ENCODE measurements at places on chromosomes 2 and 18. TPM values are rescaled to one million over a fixed set of nuclear protein-coding genes. Genes with fewer than 3 reads are reported as not detected.

- peak; percentile 14 for DNase-seq
- no peaks in the 10 kb centered on the region for H3K4me1 ChIP-seq
- H3K27ac ChIP-seq: no peak overlapping the region
Measured at GRCh38 chr2:68103030-68103708, 40.4 kb upstream of the C1D start.

DNA sequence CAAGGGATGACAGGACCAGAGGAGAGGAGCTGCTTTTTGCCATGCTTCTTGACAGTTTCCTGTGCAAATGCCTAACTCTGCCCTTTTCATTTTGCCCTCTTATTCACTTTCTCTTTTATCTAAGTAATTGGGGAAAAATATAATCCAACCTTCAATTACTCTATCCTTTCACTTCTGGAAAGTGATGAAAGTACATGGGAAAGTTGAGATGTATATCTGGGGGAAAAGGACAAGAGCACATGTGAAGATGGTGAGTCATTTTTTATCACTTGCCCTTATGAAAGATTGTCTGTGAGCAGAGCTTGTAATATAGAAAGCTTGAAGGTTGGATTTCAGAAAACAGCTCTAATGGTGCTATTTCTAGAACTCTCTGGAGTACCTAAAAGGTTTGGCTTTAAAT lies 1070.7 kb downstream of the CNTNAP5 start:
- H3K36me3 ChIP-seq: no peaks in the 10 kb centered on the region
- no peak for DNase-seq
- no peaks in the 10 kb centered on the region for H3K27me3 ChIP-seq
- H3K27ac ChIP-seq: no peak overlapping the region
- no peak overlapping the region for H3K4me3 ChIP-seq

Gene GKN2
- not detected for total RNA-seq

Gene TET3
- total RNA-seq: 13.1 TPM

Gene LPIN2
- 46.6 TPM for total RNA-seq

Gene MROH2A
- total RNA-seq: not detected

Gene C2orf68
- 40.4 TPM for total RNA-seq

DNA sequence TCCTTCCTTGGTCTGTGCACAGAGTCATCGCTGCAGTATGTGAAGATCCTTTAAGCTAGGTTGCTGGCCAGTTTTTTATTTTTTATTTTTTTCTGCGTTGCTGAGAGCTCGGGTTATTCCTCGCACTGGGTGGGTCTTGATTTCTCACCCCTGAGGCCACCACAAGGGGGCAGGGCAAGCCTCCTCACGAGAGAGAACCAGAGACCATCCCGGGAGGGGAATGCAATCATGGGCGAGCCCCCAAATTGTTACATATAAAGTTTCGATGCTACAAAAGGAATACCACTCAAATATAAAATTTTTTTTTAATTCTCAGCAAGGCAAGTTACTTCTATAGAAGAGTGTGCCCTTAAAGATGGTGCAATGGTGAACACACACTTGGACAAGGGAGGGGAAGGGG lies 24.9 kb downstream of the HTR2B start:
- H3K4me1 ChIP-seq: no peaks in the 10 kb centered on the region
- no peaks in the 10 kb centered on the region for H3K27me3 ChIP-seq
- H3K36me3 ChIP-seq: peaks cover 14% of the 10 kb centered on the region
- no peak overlapping the region for H3K4me3 ChIP-seq

GRCh38 chr18:77136871-77137665 lies 4.5 kb upstream of the MBP start:
- H3K27me3 ChIP-seq: peaks cover 5% of the 10 kb centered on the region
- no peak for DNase-seq
- H3K27ac ChIP-seq: no peak overlapping the region
- H3K36me3 ChIP-seq: no peaks in the 10 kb centered on the region
- H3K4me1 ChIP-seq: peaks cover 24% of the 10 kb centered on the region

GRCh38 chr18:48538531-48539405 lies at the start of gene CTIF:
TSS of gene CTIF (plus strand) at chr18:48539031. CDS start at chr18:48619566, 80,535 bp downstream.
- H3K27ac ChIP-seq: peak within 1 kb of the TSS; percentile 96
- no peaks in the 10 kb centered on the region for H3K27me3 ChIP-seq
- peak; percentile 93 for DNase-seq
- peaks cover 9% of the 10 kb centered on the region for H3K4me1 ChIP-seq
- H3K36me3 ChIP-seq: no peaks in the 10 kb centered on the region

- H3K4me1 ChIP-seq: no peaks in the 10 kb centered on the region
- no peaks in the 10 kb centered on the region for H3K36me3 ChIP-seq
- H3K27ac ChIP-seq: no peak overlapping the region
- H3K27me3 ChIP-seq: no peaks in the 10 kb centered on the region
- H3K4me3 ChIP-seq: no peak overlapping the region
Measured at GRCh38 chr2:201568217-201568820, 75.0 kb downstream of the TMEM237 start.

Gene PLB1
- 10.7 TPM for total RNA-seq

- no peak for DNase-seq
- no peak overlapping the region for H3K4me3 ChIP-seq
- no peaks in the 10 kb centered on the region for H3K36me3 ChIP-seq
- no peaks in the 10 kb centered on the region for H3K4me1 ChIP-seq
Measured at GRCh38 chr18:6546229-6546628, 131.5 kb upstream of the L3MBTL4 start.

GRCh38 chr18:62437235-62438017 lies 85.4 kb upstream of the ZCCHC2 start:
- H3K27ac ChIP-seq: no peak overlapping the region
- H3K36me3 ChIP-seq: no peaks in the 10 kb centered on the region
- no peak overlapping the region for H3K4me3 ChIP-seq
- no peaks in the 10 kb centered on the region for H3K27me3 ChIP-seq
- no peaks in the 10 kb centered on the region for H3K4me1 ChIP-seq

Gene RUFY4
- total RNA-seq: 0.10 TPM

DNA sequence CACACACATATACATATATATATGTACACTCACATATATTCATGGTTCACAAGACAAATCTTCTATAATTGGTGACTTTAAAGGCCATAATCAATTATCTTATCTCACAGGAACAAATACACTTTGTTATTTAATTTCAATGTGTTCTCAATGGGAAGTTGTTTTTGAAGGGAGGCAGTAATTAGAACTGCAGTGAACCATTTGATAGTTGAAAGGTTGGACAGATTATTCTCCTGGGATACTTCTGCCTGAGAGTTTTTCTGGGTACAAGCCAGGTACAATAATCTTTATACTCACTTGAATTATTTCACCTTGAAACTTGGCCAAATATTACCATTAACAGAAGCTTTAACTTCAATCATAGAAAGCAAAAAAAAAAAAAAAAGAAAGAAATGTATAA lies 546.6 kb upstream of the LRRTM4 start:
- no peaks in the 10 kb centered on the region for H3K4me1 ChIP-seq
- no peaks in the 10 kb centered on the region for H3K36me3 ChIP-seq
- no peak for DNase-seq
- no peak overlapping the region for H3K27ac ChIP-seq
- H3K4me3 ChIP-seq: no peak overlapping the region

DNA sequence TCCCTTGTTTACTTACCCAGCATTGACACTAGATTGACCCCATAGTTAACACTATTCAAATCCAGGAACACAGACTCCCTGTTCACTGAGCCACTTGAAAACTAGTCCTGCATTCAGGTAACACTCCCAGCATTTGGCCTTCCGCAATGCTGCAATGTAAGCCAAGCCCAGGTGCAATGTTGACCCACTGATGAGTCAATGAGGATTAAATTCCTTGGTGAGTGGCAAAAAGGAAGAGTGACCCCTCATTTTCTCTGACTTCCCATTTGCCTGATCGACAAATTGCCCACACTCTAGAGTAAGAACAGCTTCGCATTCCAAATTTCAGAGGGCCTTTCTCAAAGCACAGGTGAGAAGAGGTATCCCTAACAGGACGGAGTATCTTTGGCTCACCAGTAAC lies 251.9 kb downstream of the FBXO15 start:
- H3K36me3 ChIP-seq: no peaks in the 10 kb centered on the region
- H3K27ac ChIP-seq: no peak overlapping the region
- no peak overlapping the region for H3K4me3 ChIP-seq
- H3K27me3 ChIP-seq: no peaks in the 10 kb centered on the region

Gene FOXI3
- total RNA-seq: 0.06 TPM

- no peak overlapping the region for H3K4me3 ChIP-seq
- H3K4me1 ChIP-seq: no peaks in the 10 kb centered on the region
- H3K27ac ChIP-seq: no peak overlapping the region
- peak; percentile 50 for DNase-seq
Measured at GRCh38 chr2:40394597-40394996, 57.3 kb downstream of the SLC8A1 start.

DNA sequence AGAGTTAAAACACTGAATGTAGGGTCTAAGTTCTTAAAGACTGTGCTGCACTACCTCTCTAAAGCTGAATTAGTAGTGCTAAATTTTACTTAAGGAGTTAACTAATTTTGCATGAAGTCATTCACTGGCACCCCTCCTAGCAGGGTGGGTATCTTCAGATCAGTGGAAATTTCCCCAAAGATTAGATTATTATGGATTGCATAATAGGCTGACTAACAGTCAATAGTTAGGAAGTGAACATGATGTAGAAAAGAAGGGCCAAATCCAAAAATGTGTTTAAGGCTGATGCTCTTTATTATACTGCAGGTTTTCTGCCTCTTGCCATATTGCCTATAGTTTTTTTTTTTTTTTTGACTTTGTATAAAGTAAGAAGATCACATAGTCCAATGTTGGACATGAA lies 5.2 kb downstream of the ZNF638 start:
- no peak overlapping the region for H3K27ac ChIP-seq
- peaks cover 5% of the 10 kb centered on the region for H3K36me3 ChIP-seq
- no peak overlapping the region for H3K4me3 ChIP-seq
- no peaks in the 10 kb centered on the region for H3K27me3 ChIP-seq
- peaks cover 16% of the 10 kb centered on the region for H3K4me1 ChIP-seq

GRCh38 chr18:27839141-27839540 lies 337.8 kb downstream of the CDH2 start:
- no peaks in the 10 kb centered on the region for H3K27me3 ChIP-seq
- DNase-seq: no peak
- H3K4me3 ChIP-seq: no peak overlapping the region
- no peaks in the 10 kb centered on the region for H3K36me3 ChIP-seq
- H3K27ac ChIP-seq: no peak overlapping the region

Gene ARHGAP25
- total RNA-seq: 7.2 TPM

GRCh38 chr18:79596446-79597175 lies 83.0 kb upstream of the CTDP1 start:
- no peak overlapping the region for H3K27ac ChIP-seq
- no peaks in the 10 kb centered on the region for H3K27me3 ChIP-seq
- DNase-seq: no peak

Gene VSNL1
- 58.6 TPM for total RNA-seq

- no peak for DNase-seq
- H3K27me3 ChIP-seq: no peaks in the 10 kb centered on the region
Measured at GRCh38 chr18:59013744-59014143, 125.9 kb upstream of the SEC11C start.

Gene CRYBA2
- total RNA-seq: not detected

DNA sequence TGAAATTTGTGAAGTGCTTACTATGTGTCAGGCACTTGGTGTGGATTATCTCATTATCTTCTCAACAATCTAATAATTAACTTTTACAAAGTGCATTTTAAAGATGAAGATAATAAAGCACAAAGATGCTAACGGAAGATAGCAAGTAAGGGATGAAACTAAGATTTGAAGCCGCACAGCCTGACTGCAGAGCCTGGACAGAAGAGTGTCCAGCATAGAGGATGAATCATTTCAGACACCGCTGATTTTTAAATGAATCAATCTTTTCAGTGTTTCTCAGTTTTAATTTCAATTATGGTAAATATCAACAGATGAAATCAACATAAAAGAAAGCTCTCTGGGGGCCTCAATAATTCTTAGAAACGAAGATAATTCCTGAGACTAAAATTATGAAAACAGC lies 24.5 kb upstream of the STAM2 start:
- no peak for DNase-seq
- H3K27me3 ChIP-seq: no peaks in the 10 kb centered on the region

Gene PAIP2B
- total RNA-seq: 14.0 TPM

DNA sequence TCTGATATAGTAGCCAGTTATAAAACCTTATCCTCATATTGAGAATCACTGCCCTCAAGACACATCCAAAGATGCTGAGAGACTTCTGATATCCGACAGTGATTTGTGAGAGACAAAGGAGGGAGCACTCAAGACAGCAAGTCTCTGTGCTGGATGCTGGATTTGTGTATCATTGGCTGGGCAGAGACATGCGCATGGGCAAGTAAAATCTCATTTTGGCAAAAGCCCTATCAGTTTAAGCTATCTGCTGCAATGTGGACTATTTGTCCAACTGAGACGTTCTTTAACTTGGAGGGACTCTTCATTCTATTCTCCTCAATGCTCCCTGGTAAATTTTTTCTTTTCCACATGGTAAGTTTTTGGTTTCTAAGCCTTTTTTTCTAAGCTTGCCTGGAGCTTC lies 107.5 kb downstream of the SS18 start:
- H3K4me1 ChIP-seq: no peaks in the 10 kb centered on the region
- no peak overlapping the region for H3K4me3 ChIP-seq
- no peak for DNase-seq
- no peaks in the 10 kb centered on the region for H3K36me3 ChIP-seq

DNA sequence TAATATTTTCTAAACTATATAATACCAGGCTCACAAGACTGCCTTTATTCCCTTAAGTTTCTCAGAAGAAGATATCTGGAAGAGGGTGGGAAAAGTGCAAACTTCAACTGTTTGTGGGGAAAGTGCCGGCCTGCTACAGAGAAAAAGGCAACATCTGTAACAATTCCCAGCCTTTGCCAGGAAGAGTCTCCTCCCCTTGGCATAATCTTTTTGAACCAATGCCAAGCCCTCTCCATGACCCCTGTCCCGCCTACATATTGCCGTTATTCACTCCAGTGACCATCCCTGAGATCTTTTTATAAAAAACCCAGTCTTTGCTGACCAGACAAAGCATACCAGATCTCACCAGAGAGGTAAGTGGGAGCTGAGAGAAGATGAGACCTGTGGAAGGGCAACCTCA lies at the start of gene REG3G:
REG3G (plus strand) TSS at position 282 of the 400 bp plus-strand sequence. CDS start 392 bp downstream, outside the sequence.
- no peaks in the 10 kb centered on the region for H3K27me3 ChIP-seq
- H3K4me1 ChIP-seq: no peaks in the 10 kb centered on the region
- no peak for DNase-seq
- H3K4me3 ChIP-seq: no peak within 1 kb of the TSS
- H3K27ac ChIP-seq: no peak within 1 kb of the TSS
- no peaks in the 10 kb centered on the region for H3K36me3 ChIP-seq

DNA sequence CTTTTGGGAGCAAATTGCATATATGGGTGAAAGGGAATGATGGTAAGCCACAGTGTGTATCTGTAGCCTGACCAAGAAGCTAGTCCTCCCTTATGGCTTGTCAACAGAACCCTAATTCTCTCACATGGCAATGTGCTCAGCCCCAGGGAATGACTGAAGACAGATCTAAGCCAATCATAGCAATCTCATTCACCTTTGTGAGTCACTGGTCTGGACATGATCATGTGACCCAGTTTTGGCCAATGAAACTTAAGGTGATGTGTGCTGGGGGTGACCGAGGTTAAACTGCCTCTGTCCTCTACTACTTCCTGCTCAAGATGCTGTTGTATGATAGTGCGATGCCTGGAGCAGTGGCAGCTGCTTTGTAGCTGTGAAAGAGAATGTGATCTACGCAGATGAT lies 491.2 kb upstream of the HS6ST1 start:
- H3K36me3 ChIP-seq: no peaks in the 10 kb centered on the region
- no peaks in the 10 kb centered on the region for H3K27me3 ChIP-seq
- no peak overlapping the region for H3K4me3 ChIP-seq

- no peak overlapping the region for H3K4me3 ChIP-seq
- DNase-seq: no peak
- no peak overlapping the region for H3K27ac ChIP-seq
- H3K27me3 ChIP-seq: no peaks in the 10 kb centered on the region
- peaks cover 8% of the 10 kb centered on the region for H3K4me1 ChIP-seq
Measured at GRCh38 chr2:15092181-15092580, 459.7 kb downstream of the LRATD1 start.

Gene SERPINB8
- total RNA-seq: 3.7 TPM

Gene HRH4
- total RNA-seq: 0.06 TPM

Gene SP9
- total RNA-seq: 0.88 TPM

Data from spinal cord (tissue), 10 donors.